ENCODE measurements at places on chromosomes 4 and X.
A peak's percentile ranks its signal among the peaks of the same experiment; 100 is the strongest.

GRCh38 chr4:37948542-37948941, 11.7 kb upstream of the PTTG2 start:
- DNase-seq: no peak

GRCh38 chr4:61332693-61333092, 132.6 kb downstream of the ADGRL3 start:
- DNase-seq: no peak

GRCh38 chr4:139020384-139020783, 4.8 kb downstream of the NOCT start:
- peak; percentile 26 for DNase-seq

- peak; percentile 67 for DNase-seq
Observed at GRCh38 chr4:70902577-70903290, 565 bp downstream of the MOB1B start.

- DNase-seq: no peak
Observed at GRCh38 chrX:94742772-94743171, 1068.8 kb downstream of the FAM133A start.

DNA sequence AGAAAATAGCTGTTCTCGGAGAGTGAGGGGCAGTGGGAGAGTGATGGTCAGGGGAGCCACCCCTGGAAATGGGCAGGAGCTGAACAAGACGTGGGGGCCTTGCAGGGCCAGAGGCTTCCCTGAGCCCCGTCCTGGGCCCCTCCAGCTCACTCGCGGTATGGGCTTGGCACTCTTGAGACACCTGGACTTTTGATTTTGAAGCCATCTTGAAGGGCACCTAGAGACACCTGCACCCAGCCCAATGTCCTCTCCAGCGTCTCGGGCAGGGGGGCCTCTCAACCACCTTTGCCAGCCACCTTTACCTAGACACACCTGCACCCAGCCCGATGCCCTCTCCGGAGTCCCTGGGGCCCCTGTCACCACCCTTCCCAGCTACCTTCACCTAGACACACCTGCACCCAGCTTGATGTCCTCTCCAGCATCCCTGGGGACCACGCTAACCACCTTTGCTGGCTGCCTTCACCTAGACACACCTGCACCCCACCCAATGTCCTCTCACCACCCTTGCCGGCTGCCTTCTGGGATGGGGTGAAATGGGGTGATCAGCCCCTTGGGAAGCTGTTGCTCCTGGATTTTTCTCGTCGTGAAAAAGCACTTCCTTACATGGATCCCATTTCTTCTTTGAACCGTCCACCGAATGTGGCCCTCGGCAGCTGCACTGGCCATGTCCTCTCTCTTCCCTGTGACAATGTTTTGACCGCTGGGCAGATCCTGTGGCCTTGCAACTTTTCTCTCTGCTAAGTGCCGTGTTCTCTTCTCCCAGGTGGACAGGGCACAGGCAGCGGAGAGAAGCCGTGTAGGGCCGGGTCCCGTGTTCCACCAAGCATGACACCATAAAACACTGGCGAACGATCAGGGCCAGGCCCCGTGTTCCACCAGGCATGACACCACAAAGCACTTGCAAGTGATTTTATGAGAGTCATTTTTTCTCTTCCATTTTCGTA, 47.5 kb downstream of the CPZ start:
- DNase-seq: no peak

DNA sequence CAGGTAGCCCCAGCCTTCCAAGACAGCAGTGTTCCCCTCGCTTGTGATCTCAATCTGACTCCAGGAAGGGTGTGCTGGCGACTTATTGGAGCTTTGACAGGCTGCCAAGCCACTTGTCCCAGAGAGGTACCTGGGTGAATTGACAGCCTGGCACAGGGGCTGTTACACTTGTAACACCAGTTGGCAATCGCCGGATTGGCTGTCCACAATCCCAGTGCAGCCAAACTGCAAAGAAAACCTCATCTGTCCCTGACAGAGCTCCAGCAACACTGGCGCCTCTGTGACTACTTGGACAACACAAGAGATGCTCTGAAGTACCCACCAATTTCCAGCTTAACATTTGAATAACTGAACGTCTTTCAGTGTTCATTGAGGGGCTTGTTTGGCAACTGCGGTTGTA, 76.8 kb upstream of the PRPS1 start:
- DNase-seq: no peak
